MV-4-11 (cell line): ENCODE measurements at places on chromosomes 5 and 9.

- no peak for DNase-seq
Measured at GRCh38 chr5:1280177-1281037, 14.5 kb downstream of the TERT start.

GRCh38 chr5:171676286-171676944, 109.2 kb upstream of the SMIM23 start:
- DNase-seq = peak; percentile 99

GRCh38 chr5:173885475-173886010, 2.6 kb upstream of the CPEB4 start:
- peak; percentile 90 for DNase-seq

DNA sequence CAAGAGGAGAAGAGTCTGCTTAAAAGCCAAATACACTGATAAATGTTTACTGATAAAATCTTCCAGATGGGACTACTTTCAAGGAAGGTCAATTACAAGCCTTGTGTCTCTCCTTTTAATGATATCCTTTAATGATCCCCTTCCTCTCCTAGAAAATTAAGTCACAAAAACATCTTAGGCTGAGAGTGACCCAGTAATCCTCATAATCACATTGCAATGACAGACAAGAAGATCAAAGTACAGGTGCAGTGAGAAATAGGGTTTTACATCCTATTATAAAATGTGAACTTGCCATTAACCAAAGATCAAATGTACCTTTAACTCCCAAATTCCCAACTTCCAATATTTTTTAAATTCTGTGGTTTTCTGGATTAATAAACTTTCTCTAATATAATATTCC, 514.8 kb downstream of the RAB3C start:
- no peak for DNase-seq

- DNase-seq = no peak
Measured at GRCh38 chr9:14340219-14340873, 26.4 kb upstream of the NFIB start.

- DNase-seq = peak; percentile 33
Measured at GRCh38 chr9:125889112-125889475, 141.9 kb downstream of the PBX3 start.

DNA sequence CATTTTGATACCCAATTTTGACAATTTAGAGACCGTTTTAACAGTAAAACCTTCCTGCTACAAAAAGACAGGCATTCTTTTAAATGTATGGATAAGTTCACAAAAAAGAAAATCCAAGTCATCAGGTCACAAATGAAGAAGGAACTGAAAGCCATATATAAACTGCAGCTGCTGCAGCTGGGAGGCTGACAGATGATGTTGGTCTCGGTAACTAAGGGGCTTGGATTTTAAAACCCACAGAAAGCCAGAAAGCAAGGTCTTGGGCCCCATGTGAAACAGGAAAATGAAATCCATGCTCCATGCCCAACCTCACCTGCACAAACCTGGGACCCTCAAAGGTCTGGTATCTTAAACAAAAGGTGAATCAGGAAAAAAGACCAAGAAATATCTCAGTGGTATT, 15.7 kb upstream of the C5orf34 start:
- DNase-seq = peak; percentile 78

DNA sequence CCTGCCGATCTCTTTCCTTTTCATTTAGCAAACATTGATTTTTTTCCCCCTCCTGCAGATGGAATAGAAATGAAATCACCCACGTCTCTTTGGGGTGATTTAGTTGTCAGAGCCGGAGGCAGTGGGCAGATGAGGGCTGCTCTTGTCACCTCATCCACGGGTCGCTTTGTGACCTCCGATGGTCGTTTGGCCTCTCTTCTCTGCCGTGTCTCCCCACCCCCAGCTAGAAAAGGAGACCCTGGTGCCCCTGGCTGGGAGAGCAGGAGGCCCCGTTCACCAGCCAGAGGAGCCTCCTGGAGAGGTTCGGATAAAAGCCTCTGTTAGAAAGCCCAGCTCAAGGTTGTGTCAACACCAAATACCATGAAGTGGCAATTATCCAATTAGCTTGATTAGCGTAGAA, 21.6 kb upstream of the RXRA start:
- DNase-seq = no peak

GRCh38 chr5:82416512-82416911, 138.4 kb upstream of the RPS23 start:
- no peak for DNase-seq

DNA sequence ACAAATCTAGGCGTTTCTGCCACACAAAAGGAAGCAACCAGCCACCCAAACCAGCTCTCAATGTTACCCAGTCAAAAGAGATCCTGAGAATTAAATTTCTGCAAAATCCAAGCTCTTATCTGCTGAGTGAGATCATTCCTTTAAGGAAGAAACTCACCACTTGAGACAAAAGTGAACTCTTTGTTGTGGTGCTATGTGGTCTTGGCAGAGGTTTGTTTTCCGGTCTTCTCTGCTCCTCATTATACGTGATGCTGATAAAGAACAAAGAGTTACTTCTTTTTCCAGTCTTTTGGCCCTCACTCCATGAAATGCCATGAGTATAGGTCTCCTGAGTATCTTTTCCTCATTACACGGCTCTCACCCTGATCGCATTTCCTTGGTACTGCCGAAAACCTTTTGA, 82.1 kb downstream of the PRKACG start:
- DNase-seq = no peak
